ENCODE measurements at places on chromosomes 5 and 9.

GRCh38 chr5:130198927-130199326 lies 294.7 kb downstream of the CHSY3 start:
- no peak for DNase-seq

DNA sequence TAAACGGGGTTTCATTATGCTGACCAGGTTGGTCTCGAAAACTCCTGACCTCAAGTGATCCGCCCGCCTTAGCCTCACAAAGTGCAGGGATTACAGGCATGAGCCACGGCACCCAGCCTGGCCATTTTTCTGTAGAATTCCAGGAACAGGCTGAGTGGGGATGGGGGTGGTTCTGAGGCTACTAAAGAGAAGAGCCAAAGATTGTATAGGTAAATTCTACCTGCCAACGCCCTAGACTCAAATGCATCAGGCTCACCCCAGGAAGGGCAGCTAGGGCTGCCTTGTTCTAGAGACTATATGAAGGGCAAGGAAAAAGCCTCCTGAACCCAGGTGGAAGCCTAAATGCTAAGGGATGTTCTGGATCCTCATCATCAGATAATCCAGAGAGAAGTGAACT lies 1.6 kb upstream of the C5orf52 start:
- DNase-seq, result no peak

DNA sequence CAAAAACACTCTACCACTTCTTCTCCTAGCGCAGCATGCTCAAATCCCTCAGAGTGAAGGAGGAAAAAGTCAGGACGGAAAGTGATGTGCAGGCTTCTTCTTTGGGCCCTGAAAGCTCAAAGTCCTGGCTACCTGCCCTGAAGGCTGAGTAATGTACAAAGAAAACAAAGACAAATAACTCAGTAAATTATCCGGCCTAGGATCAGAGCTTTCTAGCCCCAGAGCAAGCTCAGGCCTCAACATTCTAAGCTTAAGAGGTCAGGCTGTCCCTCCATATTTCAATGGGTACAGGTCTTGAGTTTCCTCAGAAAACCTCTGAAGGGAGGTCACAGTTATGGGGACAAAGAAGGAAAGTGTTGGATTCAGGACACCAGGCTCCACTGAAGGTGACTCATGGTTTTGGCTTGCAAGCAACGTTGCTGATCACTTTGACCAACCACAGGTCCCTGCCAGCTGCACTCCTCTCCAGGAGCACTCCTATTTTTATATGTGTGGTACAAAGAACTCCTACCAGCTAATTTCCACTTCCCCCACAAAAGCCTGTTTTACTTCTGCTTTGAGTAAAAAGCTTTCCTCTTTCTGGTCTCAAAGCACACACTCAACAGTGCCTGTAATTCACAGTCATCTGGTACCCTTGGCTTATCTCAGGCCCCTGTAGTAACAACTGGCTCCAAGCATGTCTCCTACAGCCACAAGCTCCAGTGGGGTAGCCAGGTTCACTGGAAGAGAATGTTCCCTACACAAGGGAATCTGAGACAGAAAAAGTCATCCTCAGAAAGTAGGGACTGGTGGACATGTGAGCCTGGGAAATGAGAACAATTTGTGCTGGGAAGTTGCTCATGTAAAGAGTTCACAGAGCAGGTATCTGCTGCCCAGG lies 115.7 kb downstream of the UGCG start:
- DNase-seq, result peak; percentile 91

- DNase-seq, result no peak
Observed at GRCh38 chr9:122261469-122261881, 3.2 kb downstream of the RBM18 start.

- no peak for DNase-seq
Observed at GRCh38 chr5:126780165-126780827, 3.4 kb downstream of the LMNB1 start.

GRCh38 chr5:115398719-115399118 lies 102.3 kb upstream of the CCDC112 start:
- DNase-seq, result no peak

- DNase-seq, result no peak
Observed at GRCh38 chr9:75432386-75432785, 344.1 kb downstream of the OSTF1 start.

GRCh38 chr9:4324513-4324912 lies 24.6 kb upstream of the GLIS3 start:
- DNase-seq, result no peak

DNA sequence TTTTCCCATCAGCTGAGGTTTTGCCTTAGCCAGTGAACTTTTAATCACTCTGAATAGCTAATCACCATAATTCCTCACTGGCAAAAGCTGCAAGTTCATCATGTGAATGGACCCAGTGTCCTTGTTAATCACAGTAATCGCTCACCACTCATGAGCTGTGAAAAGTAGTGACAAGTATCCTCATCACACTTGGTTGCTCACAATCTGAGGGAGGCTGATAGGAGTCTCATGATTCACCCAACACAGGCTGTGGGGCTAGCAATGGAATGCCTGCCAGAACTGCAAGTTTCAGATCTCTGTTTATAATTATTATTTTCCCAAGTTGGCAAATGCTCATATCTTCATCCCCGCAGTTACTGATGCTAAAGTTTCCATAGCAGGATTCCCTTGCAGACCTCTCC lies 467.2 kb downstream of the KIF4B start:
- DNase-seq, result no peak

DNA sequence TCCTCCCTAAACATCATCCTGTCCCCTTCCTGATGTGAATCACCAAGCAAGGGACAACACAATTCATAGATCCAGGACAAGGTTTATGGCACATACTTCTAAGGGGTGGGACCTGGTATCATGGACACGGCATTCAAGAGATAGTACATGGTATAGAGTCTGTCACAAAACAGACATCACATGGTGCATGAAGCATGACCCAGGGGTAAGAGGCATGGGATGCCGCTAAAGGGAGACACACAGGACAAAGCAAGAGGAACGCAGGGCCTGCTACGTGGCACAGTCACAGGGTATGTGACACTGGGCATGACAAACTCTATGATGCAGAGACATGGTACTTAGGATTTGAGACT lies 20.7 kb downstream of the GSN start:
- DNase-seq, result no peak

DNA sequence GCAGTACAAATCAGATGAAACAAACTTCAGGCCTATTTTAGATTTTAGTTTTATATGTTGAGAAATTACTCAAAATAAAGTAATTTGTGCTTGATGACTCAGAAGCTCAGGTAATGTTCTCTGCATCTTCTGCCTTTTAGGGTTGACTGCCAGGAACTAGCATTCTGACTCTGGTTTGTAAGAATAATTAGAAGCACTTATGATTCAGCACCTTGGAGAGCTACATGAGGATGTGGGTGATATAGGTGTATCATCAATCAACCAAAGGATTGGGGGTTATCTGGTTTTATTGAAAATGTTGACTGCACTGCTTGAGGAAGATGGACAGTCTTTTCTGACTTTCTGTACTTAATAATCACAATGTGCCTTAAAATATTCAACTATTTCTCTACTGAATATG lies 118.7 kb upstream of the SGCD start:
- no peak for DNase-seq

- DNase-seq, result no peak
Observed at GRCh38 chr9:88312045-88312444, 76.2 kb upstream of the SPIN1 start.

DNA sequence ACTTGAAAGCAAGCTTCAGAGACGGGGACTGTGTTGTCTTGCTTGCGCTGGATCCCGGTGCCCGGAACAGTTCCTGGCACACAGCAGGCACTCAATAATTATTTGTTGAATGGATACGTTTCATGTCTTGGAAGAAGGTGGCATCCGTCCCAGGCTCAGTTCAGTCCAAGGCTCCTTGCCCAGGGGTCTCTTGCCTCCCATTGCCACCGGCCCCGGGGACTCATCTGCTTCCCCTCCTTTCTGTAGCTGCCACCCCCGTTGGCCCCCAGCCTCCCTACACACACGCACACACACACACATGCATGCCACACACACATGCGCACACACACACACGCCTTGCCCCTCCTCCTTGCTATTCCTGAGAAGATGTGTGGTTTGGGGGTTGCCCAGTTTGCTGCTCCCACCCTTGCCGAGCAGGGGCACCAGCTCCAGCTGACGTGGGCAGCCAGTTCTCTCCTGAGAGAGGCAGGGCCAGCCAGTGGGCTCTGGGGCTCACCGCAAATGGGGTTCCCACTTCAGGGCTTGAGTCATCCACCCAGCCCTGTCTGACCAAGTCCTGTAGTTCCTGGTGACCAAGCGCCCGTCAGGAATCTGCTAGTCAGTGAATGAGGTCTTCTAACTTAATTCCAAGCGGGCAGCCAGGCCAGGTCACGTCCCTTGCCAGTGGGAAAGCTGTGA lies 41.8 kb downstream of the HK3 start:
- no peak for DNase-seq

GRCh38 chr5:82982846-82983245 lies 94.3 kb downstream of the TMEM167A start:
- no peak for DNase-seq

- DNase-seq, result no peak
Observed at GRCh38 chr9:134960701-134961181, 43.0 kb upstream of the FCN1 start.

GRCh38 chr9:109164042-109164441 lies 3.0 kb downstream of the FRRS1L start:
- peak; percentile 42 for DNase-seq

DNA sequence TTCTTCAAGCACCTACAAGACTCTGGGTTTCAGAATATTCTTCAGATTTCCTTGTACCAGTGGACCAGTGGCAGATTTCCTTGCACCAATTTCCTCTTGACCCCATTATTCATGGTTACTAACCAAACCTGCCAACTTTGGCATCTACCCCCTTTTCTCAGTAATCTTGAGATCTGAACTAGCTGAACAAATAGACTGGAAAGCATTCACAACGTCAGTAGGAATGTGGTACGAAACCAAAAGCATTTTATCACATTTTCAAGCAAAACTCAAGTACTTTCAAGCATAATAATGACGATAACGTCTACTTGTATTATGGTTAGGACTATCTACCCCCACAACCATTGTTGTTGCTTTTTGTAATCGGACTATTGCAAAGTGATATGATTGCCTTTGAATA lies 1217.3 kb downstream of the PTPRD start:
- DNase-seq, result no peak

- no peak for DNase-seq
Observed at GRCh38 chr5:164076556-164076955, 571.1 kb downstream of the MAT2B start.

- no peak for DNase-seq
Observed at GRCh38 chr9:34332076-34332964, 3.0 kb downstream of the NUDT2 start.

DNA sequence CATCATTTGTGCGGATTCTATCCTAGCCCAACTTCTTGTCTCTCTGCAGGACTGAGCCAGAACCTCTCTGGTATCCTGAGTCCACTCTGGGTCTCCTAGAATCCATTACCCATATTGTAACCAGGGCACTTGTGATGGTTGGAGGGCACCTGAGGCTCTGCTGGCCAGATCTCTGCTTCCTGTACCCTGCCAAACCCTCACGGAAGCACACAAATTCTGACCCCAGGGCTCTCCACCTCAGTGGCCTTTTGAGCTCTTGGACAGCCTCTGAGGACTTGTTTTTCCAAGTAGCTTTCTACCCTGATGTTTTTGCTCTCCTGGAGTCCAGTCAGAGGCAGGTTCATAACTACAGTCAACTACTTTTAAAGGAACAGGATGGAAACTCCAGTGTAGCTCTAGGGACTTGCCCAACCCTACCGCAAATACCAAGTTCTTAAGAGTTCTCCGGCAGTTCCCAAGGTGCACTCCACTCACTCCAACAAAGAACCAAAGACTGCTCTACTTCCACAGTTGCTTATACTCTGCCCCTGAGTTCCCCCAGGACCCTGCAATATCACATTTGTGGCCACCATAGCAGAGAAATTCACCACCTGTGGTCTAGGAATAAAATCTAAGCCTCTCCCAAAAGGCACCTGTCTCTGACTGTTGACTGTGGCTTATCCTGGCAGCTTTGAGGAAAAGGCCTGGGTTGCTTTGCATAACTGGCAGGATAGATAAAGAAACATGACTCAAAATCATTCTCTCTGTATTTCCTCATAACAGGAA lies 9.6 kb downstream of the PIP5K1B start:
- no peak for DNase-seq

DNA sequence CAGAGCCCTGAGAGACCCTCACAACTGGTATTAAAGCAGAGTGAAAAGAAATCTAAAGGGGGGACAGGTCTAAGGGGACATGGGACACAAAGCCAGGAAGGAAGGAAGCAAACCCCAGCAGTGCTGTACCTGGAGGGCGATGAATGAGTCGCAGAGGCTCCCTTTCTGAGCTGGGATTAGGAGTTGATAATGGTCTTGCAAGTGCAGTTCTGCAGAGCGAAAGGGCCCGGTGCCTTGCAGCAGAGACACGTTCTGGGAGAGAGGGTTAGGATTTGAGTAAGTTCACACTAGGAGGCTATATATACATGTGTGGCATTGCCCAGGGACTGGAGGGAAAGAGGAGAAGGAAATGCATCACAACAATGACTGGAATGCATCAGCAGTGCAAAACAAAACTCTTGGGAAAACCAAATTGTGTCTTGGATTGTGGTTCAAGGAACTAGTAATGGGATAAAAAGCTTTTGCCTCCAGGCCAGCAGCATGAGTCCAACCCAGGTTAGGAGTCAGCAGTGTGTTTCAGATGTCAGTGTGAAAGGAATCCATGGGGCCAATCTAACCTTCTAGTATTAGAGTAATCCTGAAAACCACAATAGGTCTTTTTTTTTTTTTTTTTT lies 38.8 kb upstream of the LIFR start:
- no peak for DNase-seq

- no peak for DNase-seq
Observed at GRCh38 chr5:124511791-124512190, 234.6 kb downstream of the ZNF608 start.

DNA sequence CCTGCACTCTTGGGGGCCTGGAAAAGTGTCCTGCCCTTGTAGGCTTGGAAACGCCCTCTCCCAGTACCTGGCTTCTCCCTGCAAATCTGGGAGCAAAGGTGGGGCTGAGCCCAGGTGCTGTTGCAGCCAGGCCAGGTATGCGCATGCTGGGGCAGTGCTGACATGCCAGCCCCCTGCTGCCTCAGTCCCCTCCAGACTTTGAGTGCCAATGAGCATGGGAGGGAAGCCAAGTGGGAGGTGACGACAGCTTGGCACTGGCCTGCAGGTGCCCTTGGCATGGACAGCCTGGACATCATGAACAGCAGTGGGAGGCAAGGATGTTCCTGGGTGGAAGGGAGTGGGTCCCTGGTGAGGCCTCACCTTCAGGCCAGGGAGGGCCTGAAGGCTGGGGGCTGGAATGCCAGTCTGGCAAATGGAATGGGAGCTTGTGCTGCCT lies 1494.4 kb upstream of the NUDT12 start:
- DNase-seq, result no peak

- peak; percentile 41 for DNase-seq
Observed at GRCh38 chr5:126363658-126364057, 59.6 kb upstream of the GRAMD2B start.

DNA sequence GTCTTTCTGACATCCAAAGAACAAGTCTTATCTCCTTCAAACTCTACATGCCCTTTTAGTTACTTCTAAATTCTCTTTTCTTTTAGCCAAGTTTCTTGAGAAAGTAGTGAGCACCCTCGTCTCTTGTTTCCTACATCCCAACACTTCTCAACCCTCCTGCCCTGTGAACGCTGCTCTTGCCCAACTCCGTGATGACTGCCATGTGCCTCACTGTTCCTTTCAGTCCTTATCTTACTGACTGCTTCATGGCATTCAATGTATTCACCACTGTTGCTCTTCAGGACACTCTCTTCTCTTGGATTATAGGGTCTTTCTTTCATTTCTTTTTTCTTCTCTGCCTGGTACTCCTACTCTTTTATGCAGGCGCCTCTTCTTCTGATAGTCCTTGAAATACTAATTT lies 14.8 kb downstream of the C9 start:
- no peak for DNase-seq

- DNase-seq, result no peak
Observed at GRCh38 chr5:1760656-1761452, 38.8 kb downstream of the MRPL36 start.

Data from SIG-M5 (cell line).